GDM1 (cell line): ENCODE measurements at places on chromosomes 11 and 22.

DNA sequence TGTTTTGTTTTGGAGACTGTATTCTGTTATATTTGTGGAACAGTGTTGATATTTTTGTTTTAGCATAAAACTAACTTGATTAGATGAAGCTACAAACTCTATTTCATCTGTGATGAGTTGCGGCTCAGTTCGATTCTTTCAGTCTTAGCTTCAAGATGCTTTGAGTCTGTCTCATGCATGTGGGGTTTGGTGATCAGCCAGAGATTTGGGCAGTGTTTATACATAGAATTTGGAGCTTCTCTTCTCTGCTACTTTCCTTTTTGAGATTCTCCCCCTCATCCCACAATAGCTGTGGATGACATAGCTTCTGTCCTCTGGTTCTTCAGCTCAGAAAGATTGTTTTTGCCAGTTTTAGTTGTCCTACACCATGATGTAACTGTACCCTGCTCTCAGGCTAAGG lies 90.4 kb downstream of the ARHGAP20 start:
- DNase-seq, result no peak

GRCh38 chr11:112652786-112653390 lies 308.3 kb upstream of the NCAM1 start:
- DNase-seq, result no peak

GRCh38 chr22:39688186-39688785 lies 117.7 kb downstream of the CACNA1I start:
- DNase-seq, result no peak

DNA sequence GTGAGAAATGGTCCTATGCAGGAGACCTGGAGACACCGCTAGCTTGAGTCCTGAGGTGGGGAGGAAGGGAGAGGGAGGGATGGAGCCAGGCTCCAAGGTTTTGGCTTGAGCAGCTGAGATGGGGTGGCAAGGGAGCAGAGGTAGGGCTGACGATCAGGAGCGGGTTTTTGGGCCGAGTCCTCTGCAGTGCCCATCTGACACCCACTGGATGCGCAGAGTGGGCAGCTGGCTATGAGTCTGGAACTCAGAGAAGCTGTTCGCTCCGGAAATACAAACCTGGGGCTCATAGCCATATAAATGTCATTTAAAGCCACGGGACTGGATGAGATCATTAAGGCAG lies 453 bp upstream of the MAFF start:
- no peak for DNase-seq

- DNase-seq, result no peak
Measured at GRCh38 chr11:518463-519202, 11.6 kb upstream of the RNH1 start.

DNA sequence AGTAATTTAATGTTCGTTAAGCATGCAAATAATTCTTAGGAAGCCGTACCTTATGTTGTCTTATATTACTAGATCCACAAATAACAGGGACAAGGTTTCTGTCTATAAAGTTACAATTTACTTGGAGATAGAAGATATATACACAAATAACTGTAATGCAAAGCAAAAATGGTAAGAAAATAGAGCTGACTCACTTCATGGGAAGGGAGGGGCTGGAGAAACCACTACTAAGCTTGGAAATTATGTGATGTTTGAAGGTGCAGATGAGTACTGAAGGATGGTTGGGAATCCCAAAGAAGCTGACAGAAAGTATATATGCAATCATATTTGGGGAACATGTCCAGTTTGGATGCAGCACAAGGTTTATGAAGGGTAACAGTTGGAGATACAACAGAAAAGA lies 4.0 kb downstream of the NPAT start:
- DNase-seq, result no peak

GRCh38 chr11:129590753-129591475 lies 215.3 kb downstream of the BARX2 start:
- DNase-seq, result no peak

- DNase-seq, result no peak
Measured at GRCh38 chr22:39954584-39955055, 5.6 kb upstream of the TMA7B start.

DNA sequence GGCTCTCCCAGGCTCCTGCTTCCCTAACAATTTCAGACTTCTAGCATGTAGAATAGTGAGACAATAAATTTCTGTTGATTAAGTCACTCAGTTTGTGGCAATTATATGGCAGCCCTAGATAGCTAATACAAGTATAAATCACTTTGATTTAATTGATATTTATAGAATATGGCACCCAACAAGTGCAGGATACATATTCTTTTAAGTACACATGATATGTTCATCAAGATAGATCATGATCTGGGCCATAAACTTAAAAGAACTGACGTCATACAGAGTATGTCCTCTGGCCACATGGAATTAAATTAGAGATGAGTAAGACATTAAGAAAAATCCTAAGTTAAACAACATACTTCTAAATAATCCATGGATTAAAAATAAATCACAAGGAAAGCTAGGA lies 67.5 kb upstream of the AMOTL1 start:
- no peak for DNase-seq

- DNase-seq, result no peak
Measured at GRCh38 chr11:107591378-107592230, 657 bp downstream of the ELMOD1 start.

GRCh38 chr11:105152021-105152512 lies 12.5 kb upstream of the CARD18 start:
- no peak for DNase-seq

- no peak for DNase-seq
Measured at GRCh38 chr11:27904358-27905055, 203.4 kb downstream of the KIF18A start.

DNA sequence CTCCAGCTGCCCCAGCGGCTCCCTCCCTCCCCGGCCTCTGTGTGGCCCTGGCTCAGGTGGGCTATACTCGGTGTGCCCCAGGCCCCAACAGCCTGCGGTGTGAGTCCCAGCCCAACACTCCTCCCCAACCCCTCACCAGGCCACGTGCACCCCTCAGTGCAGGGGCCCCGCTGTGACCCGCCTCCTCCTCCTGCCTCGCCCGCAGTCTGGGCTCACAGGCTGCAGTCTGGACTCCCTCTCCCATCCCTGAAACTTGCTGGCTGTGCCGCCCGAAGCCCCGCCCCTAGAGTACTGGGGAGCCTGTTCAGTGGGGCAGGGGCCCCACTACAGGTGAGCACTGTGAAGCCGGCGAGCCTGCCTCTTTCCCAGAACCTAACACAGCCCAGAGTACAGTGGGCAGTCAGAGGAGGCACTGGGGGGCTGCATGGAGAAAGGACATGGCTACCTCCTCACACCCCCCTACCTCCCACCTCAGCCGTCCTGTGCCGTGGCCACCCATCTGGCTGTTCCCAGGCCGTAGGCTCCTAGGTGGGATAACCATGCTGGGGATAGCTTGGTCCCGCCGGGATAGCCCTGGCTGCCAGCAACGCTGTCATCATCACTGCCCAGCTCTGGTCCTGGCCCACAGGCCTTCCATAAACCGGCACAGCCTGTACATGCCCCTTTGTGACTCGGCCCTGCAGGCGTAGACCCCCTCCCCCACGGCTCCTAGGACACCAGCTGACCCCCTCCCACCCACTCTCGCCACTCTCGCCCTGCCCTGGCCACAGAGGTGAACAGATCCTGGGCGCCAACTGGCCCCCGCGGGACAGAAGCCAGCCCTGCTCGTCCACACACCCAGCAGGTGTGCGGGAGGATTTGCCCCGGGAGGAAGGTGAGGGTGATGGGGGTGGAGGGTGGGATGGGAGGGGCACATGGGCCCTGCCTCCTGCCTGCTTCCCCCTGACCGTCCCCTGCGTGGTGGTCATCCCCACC lies 29.7 kb downstream of the CELSR1 start:
- DNase-seq, result no peak

GRCh38 chr11:65426839-65427690 lies 4.5 kb downstream of the NEAT1 start:
- no peak for DNase-seq

DNA sequence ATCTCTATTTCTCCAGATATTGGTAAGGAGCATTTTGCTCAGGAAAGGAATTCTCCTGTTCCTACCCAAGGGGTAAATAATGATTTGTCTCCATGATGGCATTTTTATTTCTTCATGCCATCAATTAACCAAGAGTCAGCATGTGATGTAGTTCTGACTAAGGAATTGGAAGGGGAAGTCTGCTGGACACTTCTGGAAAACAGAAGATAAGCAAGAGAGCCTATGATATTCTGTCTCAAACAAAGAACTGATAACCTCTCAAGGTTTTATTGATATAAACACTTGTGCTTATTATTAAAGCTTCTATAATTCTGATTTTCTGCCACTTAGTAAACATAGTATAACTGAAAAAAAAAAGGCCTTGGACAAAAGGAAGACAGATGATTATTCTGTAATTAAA lies 673.0 kb upstream of the CHORDC1 start:
- no peak for DNase-seq

GRCh38 chr11:1762537-1763302 lies 1.0 kb downstream of the CTSD start:
- DNase-seq, result no peak

DNA sequence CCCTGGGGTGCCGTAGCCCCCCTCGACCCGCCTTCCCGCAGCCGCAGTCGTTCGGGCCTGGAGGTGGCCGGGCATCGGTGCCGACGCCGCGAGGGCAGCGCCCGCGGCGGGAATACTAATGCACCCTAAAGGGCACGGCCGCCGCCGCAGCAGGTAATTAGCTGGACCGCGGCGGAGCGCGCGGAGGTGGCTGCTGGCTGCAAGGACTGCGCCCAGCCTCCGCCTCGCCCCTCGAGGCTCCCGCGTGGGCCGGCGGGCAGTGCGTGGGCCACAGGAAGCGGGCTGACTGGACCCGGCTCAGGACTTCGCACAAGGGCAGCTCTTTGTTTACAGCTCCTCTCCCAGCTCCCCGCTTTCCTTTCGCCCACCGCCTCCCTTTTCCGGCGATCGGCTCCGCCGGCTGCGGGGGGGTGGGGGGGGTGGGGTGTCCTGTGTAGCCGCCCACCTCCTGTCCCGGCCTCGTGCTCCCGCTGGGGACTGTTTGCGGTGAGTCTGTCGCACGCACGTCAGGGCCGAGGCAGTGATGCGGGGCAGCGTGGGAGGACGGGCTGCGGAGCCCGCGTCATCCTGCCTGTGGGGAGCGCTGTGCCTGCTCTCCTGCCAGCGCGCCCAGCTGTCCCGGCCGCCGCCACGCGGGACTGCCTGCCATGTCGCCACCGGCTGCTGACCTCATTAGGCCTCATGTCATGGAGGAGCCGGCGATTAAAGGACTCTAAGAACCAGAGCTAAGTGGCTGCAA lies 53.2 kb downstream of the GRIK4 start:
- DNase-seq, result no peak

DNA sequence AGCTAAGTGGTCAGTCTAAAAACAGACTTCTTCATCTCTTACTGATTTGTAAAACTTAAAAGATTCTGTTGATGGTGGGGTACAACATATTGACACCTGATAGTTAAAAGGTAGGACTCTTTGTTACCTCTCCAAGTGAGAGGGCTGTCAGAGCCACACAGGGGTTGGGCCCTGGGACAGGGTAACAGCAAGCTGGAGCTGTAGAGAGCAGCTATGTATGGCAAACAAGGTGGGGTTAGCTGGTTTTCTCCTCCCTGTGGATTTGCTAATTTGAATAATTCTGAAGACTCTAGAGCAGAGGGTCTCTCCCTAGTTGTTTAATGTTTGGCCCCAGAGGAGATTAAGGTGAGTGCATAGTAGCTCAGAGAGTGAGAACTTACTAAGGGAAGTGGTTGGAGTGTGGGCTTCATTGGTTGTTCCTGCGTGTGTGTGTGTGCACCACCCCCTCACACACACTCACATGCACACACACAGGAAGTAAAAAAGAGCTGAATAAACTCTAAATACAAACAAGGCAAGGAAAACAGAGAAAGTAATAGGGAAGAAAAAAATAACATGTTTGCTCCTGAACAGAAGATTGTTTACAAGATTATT lies 9.2 kb upstream of the GAS2 start:
- no peak for DNase-seq

DNA sequence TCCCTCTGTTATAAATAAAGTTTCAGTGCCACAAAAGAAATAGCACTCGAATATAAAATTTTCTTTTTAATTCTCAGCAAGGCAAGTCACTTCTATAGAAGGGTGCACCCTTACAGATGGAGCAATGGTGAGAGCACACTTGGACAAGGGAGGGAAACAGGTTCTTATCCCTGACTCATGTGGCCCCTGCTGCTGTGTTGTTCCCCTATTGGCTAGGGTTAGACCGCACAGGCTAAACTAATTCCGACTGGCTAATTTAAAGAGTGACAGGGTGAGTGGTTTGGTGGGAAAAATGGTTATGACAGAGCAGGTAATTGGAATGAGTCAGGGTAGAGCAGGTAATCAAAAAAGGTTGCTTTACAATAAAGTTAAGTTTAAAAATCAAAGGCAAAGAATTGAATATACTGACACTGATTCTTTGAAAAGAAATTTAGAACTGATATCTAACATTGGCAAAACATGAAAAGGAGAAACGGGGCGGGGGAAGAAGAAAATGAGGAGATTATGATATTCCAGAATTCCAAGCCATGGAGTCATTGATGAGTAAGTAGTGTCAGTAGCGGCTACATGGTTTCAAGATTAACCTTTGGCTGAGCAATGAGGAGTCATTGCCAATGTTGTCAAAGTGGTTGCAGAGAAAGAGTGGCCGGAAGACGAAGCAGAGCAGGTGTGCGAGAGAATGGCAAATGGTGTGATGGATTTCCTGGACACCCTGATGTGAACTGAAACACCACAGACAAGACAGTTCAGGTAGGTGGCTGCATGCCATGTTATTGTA lies 48.4 kb upstream of the MRGPRX1 start:
- DNase-seq, result no peak

GRCh38 chr11:105220121-105220520 lies 80.6 kb upstream of the CARD18 start:
- peak; percentile 8 for DNase-seq

DNA sequence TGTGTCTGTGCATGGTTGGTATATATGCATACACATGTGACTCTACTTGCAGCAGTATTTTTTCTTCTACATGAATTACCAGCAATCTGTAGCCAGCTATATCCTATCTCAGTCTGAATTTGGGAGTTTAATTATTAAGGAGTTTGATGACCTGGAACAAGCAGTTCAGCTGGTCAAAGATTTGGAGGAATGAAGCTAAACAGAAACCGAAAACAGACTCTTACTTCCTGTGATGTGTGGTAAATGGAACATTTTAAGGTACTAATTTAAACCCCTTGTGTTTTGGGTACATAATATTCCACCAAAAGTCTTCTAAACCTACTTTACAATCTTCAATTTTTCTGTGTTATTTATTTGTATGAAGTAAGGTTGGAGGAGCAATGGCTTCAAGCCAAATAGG lies 124.4 kb upstream of the PGR start:
- DNase-seq, result no peak

DNA sequence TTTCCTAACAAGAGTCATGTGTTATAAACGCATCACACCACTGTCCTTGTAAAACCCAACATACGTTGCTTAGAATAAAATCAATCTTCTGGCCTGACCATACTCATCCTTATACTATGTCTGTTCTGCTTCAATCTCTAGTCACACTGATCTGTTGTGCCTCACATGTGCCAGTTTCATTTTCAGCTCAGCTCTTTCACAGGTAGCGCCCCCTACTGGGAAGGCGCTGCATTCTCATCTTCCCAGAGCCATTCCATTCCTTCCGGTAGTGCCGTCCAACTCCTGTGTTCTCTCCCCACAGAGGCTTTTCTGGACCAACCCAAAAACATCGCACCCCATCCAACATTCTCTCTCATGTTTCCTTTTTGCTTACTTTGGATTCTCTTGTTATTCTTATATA lies 22.2 kb downstream of the CASP5 start:
- DNase-seq, result no peak
